ENCODE measurements at places on chromosomes 5 and 9.

DNA sequence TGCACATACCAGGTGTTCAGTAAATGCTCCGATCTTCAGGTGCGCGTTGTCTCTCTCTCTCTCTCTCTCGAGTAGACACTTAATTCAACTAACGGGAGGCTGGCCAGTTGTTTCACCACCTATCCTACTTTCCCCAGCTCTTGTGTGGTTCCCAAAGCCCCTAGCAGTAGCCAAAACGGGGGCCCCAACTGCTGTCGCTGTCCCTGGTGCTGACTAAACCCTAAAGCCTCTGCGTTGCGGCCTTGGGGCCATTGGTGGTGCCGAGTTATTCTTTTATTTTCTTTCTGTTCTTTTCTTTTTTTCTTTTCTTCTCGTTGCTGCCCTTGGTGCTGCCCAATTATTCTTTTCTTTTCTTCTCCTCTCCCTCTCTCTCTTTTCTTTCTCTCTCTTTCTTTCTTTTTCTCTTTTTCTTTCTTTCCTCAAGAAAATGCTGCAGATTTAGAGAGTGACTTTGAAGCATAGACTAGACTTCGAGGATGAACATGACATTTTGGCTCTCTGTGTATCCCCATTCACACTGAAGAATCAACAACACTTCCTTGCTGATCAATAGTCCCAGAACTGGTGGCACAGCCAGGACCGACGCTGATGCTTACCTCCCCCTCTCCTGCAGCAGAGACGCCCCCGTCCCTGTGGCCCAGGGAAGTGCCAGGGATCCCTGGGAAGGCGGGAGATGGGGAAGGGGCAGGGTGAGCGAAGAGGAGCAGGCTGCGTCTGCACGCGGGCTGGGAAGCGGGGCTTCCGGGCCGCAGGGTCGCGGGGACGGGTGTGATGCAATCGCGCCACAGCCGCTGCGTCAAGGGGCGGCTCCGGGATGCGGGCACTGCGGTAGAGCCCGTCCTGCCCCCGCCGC is at the start of gene FBLL1:
Gene FBLL1 (plus strand): TSS at position 785 of the 853 bp plus-strand sequence. CDS start 200 bp downstream, outside the sequence.
- no peak for DNase-seq

DNA sequence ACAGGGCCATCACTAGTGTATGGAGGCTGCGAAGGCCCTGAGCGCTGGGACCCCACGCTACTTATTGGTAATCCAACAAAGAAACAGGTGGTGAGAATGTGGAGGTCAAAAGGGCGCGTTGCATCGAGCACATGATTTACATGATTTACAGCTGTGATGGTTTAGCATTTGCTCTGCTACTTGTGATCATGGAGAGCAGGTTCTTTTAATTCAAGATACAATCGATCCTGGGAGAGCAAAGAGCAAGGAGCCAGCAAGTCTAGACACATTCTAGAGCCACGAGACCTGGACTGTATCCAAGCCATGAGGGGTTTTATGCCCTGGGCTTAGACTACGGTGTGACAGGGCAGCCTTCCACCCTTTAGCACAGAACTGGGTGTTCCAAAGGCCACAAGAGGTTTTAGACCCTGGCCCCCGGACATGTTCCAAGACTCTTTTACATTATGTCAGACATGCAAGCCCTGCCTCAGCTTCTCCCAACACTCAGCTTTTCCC is 47.0 kb upstream of the CLK4 start:
- DNase-seq = no peak

DNA sequence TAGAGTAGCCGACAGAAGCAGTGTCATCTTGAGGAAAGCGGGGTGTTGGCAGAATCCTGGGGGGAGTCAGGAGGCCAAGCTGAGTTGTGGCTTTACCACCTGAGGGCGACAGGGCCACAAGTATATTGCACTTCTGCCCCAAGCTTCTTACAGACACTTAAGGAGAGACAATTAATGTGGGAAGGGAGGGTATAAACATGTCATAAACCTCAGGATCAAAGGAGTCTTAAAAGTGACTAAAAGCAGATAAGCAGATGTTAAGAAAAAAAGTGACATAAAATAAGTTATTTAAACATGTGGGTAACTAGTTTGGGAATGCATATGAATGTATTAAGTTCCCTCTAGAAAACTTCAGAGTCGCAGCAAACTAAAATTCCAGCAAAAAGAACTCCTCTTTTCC is 63.9 kb downstream of the ERAP1 start:
- DNase-seq = no peak

- no peak for DNase-seq
Measured at GRCh38 chr9:113417370-113417769, 6.8 kb downstream of the C9orf43 start.

- no peak for DNase-seq
Measured at GRCh38 chr9:127950513-127951289, 13.0 kb upstream of the DPM2 start.

GRCh38 chr9:99336531-99336930 is 114.4 kb downstream of the SEC61B start:
- DNase-seq = no peak

DNA sequence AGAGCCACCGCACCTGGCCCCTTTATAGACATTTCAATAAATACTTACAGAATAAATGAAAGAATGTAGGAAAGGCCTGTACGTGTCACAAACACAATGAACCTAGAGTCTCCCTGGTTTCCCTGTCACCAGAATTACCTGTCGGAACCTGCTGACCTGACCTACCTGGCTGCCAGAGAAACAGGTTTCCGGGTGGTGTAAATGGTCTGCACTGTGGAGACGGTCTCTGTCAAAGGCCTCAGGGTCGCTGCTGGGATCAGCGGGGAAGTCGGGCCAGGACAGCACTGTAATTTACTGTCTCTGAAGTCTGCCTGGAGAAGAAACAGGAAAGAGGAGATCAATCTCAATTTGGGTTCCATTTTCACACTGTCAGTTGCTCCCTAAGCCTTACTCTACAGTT is 9.3 kb upstream of the FRRS1L start:
- DNase-seq = no peak

GRCh38 chr5:100634937-100635534 is 99.9 kb downstream of the FAM174A start:
- DNase-seq = no peak

GRCh38 chr5:128121651-128122050 is 38.1 kb downstream of the SLC12A2 start:
- DNase-seq = peak; percentile 6

DNA sequence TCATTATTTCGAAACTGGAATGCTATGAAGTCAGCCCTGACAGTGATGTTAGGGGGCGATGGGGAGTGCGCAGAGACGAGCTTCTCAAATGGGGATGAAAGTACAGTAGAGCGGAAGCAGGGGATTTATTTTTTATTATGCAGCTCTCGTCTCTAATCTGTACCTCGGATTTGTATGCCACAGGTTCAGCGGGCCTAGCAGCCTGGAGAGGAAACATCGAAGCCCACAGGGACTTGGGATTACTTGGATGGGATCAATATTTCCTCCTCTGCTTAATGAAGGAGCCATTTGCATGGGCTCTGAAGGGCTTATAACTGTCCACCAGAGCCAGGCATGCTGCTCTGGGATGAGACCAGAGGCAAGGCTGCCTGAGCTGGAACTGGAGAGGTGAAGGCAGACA is 133.5 kb upstream of the RAPGEF1 start:
- DNase-seq = no peak

- no peak for DNase-seq
Measured at GRCh38 chr9:20403346-20403745, 219.0 kb downstream of the MLLT3 start.

GRCh38 chr5:16826379-16827125 is 109.5 kb downstream of the MYO10 start:
- peak; percentile 21 for DNase-seq

- peak; percentile 76 for DNase-seq
Measured at GRCh38 chr5:173302546-173303155, 25.6 kb downstream of the STC2 start.

DNA sequence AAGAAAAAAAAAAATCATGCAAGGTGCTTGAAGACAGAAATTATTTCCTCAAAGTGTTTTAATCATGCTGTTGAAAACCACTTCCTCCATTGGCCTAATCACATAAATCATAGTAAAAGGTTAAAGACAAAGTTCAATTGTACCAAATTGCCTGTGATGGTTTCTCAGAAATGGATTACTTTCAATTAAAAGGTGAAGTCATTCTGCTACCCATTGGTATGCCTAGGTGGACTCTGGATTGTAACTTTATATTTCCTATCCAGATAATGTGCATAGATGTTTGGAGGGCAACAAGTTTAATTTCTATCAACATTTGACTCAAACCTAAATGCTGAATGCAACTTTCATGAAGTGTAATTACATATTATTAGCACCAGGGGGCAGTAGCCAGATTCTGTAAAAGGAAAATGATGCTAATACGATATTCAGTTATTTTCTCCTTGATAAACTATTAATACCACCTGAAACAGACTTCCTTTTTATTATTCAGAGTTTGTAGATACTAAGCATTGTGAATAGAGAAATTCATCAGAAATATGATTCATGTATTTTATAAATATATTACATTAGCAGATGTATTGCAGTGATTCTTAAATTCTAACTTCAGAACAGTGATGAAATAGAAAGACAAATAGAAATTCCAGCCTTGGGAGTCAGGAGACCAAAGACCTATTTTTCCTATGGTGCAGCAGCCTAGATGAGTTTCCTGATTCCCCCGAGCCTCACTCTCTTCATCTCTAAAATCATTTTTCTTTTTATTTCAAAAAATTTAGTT is 148.2 kb downstream of the CAAP1 start:
- peak; percentile 56 for DNase-seq

DNA sequence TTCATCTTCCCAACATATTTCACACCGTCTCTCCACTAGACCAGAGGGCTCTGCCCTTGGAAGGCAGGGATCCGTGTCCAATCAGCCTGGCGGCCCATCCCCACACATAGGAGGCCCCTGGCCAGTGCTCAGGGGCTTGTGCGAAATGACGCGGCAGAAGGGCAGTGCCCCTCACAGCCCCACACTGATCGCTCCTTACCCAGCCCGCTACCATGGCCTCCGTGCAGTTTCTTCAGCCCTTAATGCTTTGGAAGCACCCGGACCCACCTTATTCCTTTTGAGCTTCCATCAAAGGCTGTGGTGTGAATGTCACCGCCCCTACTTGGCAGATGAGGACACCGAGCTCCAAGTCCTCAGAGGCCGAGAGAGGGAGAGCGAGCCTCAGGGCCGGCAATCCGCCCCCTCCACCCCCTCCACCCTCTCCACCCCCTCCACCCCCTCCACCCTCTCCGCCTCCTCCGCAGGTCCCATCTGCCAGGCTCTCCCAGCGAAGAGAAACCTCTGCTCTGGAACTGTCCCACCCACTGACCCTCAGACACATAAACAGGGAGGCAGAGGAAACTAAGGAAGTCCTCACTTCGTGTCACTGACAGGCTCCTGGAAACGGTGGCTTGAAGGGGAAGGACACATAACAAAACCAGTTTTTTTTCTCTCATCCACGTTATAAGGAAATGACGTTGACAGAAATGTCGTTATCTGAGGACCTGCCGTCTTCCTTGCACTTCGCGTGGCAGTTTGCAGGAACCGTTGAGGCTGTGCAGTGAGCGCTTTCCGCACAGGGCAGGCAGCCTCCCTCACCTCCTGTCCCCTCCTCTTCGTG is 13.9 kb downstream of the QSOX2 start:
- DNase-seq = no peak

DNA sequence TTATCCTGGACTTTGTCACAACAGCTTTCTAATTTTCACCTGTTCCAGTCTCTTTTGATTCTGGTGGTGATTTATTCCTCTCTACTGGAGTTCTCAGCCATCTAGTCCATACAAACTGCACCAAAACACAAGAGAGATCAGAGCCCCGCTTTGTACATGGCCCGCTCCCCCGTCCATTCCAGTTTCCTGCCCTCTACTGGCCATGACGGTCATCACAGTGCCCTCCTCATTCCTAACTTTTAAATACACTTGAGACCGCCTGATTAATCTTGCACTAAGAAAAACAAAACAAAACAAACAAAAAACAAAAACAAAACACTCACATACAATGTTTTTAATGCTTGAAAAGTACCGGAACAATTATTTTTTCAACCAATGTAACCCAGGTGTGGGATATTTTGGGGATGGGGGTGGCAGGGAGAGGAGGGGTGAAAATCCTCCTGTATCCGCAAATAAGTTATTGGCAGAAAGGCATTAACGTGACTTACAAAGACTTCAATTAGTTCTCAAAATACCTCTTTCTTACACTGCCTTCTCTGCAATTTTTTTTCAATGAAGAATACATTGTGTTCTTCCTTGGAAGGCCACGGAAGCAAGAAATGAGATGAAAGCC is 84.8 kb upstream of the PAM start:
- peak; percentile 18 for DNase-seq

All from renal cortical epithelial cell (primary cell).